Amniotic stem cell (primary cell): ENCODE measurements at places on chromosomes 13 and 19.

DNA sequence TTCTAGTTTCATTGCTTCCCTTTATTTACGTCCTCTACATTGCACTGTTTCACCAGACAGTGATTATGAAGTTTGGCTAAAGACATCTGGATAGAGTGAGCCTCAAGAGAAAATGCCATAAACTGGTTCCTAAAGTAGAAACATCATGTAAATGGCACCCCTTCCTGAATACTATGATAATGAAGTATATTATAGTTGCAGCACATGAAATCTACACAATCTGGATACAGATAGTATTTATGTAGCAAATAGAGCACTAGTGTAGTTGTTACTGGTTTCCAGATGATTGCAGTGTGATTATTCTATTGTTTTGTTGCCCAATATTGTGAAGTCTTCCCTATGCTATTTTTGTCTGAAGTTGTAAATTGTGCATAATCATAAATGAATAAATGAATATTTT is 2786.9 kb upstream of the PCDH20 start:
- no peak for DNase-seq

GRCh38 chr19:32269831-32270230 is 75.6 kb upstream of the ZNF507 start:
- DNase-seq: no peak

DNA sequence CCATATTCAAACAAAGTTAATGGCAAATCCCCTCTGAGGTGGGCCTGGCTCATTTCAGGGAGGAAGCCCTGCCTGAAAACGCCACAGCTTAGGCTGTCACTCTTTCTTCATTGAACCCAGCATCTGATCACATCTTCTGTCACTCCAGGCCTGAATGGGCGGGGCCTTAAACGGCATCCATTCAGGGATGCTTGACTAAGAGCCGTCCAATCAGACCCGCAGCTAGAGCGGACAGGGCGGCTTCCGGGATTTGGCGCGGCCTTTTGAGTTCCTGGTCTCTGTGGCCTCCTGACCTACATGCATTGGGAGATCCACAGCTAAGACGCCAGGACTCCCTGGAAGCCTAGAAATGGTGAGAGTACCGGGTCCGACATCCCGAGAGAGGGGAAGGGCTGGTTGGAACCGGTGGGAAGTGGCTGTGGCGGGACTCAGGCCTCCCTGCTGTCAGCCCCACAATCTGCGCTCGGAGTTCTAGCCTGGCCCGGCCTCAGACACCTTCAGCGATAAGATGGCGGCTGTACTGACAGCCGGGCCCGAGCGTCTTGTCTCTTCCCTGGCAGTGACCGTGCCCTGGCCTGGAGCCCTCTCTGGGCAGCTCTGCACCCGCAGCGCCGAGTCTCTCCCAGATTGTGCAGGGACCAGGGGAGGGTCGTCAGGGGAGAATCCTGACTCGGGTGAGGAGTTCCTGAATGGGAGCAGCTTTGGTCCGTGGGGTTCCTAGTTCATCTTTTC is at the start of gene ZNF723:
Gene ZNF723, plus strand, starts transcription at position 261 of the 732 bp plus-strand sequence. Its CDS starts 89 bp downstream, at position 350.
- DNase-seq: no peak

- no peak for DNase-seq
Measured at GRCh38 chr19:18090545-18091216, 3.9 kb upstream of the IL12RB1 start.

DNA sequence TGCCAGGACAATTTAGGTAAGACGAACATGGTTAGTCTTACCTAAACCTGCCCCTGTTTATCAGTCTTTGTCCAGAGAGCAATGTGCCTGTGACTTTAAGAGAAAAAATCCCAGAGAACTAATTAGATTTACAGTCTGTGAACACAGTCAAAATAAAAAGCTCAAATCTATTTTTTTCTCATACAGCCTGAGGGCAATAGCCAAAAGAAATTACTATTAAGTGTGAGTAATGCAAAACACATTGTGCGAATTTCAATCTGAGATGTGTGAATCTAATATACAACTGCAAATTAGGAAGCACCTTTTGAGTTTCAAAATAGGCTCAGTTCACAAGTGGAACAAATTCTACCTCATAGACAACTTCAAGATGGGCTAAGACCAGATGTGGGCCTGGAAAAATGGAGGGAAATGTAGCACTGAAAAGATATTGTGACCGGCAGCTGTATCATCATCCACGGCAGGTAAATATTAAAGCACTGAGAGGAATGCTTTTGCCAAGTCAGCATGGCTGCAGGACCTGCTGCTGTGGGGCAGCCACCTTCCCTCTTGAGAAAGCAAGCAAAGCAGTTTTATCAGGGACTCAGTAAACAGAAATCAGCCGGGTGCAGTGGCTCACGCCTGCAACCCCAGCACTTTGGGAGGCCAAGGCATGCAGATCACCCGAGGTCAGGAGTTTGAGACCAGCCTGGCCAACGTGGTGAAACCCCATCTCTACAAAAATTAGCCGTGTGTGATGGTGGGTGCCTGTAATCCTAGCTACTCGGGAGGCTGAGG is 114.8 kb downstream of the KATNAL1 start:
- no peak for DNase-seq

DNA sequence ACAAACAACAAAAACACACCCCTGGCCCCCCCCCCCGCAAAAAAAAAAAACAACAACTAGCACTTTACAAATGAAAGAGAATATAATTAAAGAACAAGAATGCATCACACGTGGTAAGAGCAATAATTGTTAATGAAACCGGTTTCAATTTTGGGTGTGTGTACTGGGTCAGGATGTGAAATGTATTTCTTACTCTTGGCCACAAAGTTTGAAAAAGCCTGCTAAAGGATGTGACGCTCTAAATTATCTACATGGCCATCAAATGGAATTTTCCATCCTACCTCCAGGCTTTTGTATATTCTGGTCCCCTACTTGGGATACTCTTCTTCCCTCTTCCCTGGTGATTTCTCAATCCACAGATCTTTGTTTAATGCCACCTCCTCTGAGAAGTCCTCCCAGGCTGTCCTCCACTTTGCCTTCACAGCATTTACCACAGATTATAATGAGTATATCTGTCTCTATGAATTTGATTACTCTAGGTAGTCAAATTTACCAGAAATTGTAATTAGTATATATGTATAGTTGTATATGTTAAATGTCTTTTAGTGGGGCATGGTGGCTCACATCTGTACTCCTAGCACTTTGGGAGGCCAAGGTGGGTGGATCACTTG is 2.1 kb downstream of the SARS2 start:
- DNase-seq: no peak

DNA sequence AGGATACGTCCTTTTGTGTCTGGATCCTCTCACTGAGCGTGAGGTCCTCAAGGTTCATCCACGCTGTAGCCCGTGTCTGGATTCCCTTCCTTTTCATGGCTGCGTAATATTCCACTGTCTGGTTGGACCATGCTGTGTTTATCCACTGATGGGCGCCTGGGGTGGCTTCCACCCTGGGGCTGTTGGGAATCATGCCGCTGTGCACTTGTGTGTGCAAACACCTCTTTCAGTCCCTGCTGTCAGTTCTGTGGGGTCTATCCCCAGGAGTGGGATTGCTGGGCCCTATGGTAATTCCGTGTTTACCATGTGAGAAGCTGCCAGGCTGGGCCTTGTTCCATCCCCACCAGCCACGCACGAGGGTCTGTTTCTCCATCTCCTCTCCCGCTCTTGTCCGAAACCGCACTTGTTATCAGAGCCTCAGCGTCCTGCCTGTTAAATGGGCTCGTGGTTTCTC is 98.6 kb downstream of the GADD45B start:
- no peak for DNase-seq

DNA sequence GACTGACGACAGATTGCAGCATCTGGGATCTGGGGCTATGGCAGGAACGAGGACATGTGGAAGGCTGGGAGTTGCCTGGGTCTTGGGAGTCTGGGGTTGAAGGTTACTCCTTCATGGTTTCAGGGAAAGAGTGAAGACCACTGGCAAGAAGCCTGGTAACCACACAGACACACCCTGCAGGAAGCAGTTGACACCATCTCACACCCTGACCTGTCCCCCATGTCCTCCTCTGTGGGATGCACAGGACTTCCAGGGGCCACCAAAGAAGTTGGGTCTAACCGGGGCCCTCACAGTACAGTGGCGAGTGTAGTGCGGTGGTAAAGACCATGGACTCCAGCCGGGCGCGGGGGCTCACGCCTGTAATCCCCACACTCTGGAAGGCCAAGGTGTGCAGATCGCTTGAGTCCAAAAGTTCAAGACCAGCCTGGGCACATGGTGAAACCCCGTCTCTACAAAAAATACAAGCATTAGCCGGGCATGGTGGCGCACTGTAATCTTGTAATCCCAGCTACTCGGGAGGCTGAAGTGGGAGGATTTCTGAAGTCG is 10.6 kb upstream of the FFAR2 start:
- no peak for DNase-seq

GRCh38 chr19:33841685-33842084 is 45.0 kb downstream of the KCTD15 start:
- DNase-seq: no peak

- DNase-seq: no peak
Measured at GRCh38 chr19:46452186-46452585, 19.2 kb downstream of the PNMA8A start.

GRCh38 chr13:20924758-20925394 is 22.3 kb upstream of the XPO4 start:
- peak; percentile 82 for DNase-seq
